Stimulated activated CD4-positive, alpha-beta T cell treated with anti-CD3 and anti-CD28 coated beads, Interleukin-12 subunit alpha, Interleukin-12 subunit beta, amount 100 ng/mL, for 4 hours (primary cell): ENCODE measurements at places on chromosomes 16 and 17.

DNA sequence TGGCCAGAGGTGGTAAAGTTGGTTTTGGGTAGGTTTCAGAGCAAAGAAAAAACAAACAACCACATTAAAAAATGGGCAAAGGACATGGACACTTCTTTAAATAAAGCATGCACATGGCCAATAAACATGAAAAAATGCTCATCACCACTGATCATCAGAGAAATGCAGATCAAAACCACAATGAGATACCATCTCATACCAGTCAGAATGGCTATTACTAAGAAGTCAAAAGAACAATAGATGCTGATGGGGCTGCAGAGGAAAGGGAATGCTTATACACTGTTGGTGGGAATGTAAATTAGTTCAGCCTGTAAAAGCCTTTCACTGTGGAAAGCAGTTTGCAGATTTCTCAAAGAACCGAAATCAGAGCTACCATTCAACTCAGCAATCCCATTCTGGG, 598.4 kb upstream of the SOX9 start:
- DNase-seq = no peak

DNA sequence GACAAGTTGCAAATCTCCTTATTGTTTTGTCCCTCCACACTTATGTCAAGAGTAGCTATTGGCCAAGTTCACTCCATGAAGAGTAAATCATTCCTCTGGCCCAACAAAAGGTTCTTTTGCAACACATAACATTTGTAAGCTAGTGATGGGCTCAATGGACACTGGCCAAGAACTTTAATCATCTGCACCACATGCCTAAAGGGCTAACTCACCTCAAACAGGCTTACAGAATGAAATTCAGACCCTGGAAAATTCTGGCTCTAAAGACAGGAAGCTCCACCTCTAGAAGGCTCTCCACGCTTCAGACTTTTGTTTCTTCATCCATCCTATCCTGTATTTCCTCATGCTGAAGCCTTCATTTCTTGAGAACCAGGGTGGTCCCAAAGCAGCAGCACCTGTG, 10.9 kb upstream of the ANKFN1 start:
- no peak for DNase-seq

GRCh38 chr16:64168371-64168770, 953.5 kb downstream of the CDH11 start:
- no peak for DNase-seq

DNA sequence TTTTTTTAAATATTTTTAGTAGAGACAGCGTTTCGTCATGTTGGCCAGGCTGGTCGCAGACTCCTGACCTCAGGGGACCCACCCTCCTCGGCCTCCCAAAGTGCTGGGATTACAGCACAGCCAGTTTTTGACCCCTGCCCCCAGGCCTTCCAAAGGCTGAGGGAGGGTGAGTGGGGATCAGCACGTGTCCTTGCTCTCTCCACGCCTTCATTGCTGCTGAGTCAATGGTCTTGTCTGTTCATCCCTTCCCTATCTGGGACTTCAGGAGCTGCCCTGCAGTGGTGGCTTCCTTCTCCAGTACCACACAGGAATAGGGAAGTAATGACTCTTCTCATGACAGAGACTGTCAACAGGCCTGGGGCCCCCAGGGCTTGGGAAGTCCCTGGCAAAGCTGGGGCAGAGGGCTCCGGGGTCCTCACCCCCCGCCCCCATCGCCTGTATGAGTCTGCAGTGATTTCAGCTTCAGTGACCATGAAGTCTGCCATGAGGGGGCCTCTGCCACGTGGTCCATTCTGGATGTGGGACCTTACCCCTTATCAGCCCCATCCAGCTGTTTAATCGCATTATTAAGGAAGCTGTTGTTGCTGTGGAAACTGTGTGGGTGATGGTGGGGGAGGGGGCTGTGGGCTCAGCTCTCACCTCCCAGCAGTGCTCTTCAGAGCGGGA, 6.1 kb downstream of the ABCC3 start:
- no peak for DNase-seq

DNA sequence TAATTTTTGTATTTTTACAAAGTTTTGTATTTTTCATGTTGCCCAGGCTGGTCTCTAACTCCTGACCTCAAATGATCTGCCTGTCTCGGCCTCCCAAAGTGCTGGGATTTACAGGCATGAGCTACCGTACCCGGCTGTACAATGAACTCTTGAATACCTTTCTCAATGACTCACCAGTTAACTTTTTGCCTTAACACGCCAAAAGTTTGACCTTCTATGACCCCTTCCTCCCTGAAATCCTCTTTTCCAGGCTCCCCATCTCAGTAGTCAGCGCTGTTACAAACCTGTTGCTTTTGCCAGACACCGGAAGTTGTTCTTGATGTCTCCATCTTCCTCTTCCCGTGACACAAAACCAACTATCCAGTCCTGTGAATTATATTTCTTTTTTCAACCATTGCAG, 158.1 kb upstream of the ASIC2 start:
- no peak for DNase-seq

GRCh38 chr16:3095869-3096268, 3.2 kb downstream of the ZSCAN10 start:
- peak; percentile 37 for DNase-seq

DNA sequence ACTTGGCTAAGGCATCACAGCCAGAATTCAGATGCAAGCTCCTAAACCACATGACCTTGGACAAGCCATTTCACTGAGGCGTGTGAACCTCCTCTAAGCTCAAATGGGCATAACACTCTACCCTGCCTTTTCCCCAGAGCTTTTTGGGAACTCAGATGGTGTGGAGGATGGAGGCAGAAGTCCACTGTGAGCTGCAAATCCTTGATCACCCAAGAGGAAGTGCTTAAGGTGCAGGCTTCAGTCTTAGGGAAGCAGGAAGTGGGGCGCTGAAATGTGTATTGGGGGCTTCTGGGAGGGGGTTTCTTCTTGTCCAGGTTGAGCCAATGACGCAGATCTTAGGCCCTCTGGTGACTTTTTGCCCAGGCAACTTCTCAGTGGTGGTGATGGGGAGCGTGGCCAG, 12.9 kb downstream of the CIITA start:
- no peak for DNase-seq

- peak; percentile 60 for DNase-seq
Measured at GRCh38 chr16:3187798-3188674, at the start of gene OR1F1. Gene OR1F1, plus strand, starts transcription at chr16:3188204.

- DNase-seq = no peak
Measured at GRCh38 chr16:12000032-12000431, 23.5 kb downstream of the SNX29 start.

- DNase-seq = no peak
Measured at GRCh38 chr17:2028234-2028614, 1.7 kb upstream of the DPH1 start.

DNA sequence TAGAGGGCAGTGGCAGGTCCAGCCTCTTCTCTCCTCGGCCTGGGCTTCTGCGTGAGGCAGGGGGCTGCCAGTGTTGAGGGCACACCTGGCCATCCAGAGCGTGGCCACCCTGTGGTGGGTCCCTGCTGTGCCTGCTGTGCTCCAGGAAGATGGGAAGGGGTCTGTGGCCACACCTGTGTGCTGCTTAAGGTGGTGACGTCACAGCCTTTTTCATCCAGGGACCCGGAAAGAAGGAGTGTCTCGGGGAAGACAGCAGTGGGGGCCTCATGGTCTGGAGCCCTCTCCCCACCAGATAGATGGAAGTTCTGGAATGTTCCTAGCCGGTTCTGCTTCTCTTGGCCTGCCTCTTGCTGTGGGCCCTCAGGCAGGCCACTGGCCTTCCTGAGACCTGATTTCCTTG, 36.5 kb downstream of the ACTG1 start:
- no peak for DNase-seq
